ENCODE measurements at places on chromosomes 7 and 10. TPM values are rescaled to one million over a fixed set of nuclear protein-coding genes. Genes with fewer than 3 reads are reported as not detected.

- no peak for ATAC-seq
These were observed 12.2 kb upstream of the PPIF start for GRCh38 chr10:79335094-79335469.

DNA sequence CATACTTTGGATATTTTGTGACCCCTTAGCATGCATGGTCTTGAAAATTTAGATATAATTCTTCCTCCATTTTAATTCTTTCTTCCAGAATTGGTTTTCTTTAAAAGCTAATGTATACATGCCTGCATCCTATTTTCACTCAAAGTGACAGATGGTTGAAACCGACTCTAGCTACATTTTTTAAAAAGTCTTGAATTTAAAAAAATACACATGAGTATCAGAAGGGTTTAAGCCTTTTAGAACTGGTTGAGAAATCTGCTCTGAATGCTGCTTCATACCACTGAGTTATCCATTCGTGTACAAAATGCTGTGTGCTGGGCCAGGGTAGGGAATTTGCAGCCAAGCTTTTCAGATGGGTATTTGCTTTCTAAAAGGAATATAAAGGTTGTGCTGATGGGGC is 16.5 kb downstream of the DYNC1I1 start:
- no peak for ATAC-seq

DNA sequence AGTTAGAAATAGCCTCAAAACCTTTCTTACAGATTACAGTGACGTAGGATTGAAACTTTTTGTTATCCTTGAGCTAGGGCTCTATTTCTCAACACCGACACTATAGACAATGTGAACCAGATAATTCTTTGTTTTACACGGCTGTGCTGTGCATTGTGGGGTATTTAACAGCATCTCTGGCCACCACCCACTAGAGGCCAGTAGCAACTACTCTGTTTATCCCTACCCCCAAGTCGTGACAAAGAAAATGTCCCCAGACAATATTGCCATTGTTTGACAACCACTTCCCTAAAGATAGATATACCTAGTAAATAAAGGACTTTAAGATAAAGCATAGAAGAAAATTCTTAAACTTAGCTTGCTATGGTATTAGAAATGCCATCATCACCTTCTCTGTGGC is 359.6 kb downstream of the ARL4A start:
- no peak for ATAC-seq

DNA sequence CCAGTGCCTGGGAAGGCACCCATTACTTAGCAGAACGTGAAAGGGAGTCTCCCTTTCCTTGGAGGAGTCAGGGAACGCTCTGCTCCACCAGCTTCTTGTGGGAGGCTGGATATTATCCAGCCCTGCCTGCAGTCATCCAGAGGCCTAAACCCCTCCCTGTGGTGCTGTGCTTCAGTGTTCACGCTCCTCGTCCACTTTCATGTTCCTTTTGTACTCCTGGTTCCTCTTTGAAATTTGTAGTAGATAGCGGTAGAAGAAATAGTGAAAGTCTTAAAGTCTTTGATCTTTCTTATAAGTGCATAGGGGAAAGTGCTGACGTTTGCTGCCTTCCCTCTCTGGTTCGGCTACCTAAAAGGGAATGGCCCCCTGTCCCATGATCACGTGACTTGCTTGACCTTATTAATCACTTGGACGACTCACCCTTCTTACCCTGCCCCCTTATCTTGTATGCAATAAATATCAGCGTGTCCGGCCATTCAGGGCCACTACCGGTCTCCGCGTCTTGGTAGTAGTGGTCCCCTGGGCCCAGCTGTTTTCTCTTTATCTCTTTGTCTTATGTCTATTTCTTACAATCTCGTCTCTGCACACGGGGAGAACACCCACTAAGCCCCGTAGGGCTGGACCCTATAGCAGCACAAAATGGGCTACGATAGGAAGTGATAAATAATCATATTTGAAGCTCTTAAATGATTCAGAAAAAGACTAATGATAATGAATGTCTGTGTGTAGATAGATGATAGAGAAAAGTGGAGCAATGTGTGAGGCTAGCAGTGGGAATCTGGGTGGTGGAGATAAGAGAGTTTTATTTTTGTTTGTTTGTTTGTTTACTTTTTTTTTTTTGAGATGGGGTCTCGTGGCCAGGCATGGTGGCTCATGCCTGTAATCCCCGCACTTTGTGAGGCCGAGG is 5.8 kb upstream of the ESYT2 start:
- ATAC-seq: no peak

- ATAC-seq: no peak
These were observed 69.2 kb downstream of the SDK1 start for GRCh38 chr7:3370068-3370830.

DNA sequence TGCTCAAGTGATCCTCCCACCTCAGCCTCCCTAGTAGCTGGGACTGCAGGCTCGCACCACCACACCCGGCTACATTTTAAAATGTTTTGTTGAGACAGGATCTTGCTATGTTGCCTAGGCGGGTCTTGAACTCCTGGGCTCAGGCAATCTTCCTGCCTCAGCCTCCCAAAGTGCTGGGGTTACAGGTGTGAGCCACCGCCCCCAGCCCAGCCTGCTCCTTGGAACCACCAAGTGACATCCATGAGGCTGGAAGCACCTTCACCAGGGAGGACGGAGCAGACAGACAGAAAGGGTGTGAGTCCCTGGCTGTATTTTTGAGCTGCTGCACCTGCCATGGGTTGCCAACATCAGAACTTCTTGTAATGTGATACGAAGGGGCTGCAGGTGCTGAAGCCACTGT is 62.3 kb upstream of the UBE3C start:
- no peak for ATAC-seq

DNA sequence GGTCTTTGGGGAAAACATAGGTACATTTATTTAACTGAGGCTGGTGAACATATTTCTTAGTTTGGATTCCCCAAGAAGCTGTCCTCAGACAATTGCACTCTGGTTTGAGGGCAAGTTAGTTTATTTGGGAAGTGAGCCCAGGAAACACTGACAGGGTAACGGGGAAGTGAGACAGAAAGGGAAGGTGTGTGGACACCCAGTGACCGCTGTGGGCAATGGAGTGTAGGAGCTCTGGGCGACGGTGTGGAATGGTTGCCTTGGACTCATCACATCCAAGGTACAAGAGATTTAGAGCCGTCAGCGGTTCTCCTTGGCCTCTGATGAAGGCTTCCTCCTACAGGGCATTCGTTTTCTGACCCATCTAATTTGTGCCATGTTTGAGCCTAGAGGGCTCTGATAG is 7.1 kb downstream of the MRC1 start:
- ATAC-seq: no peak

DNA sequence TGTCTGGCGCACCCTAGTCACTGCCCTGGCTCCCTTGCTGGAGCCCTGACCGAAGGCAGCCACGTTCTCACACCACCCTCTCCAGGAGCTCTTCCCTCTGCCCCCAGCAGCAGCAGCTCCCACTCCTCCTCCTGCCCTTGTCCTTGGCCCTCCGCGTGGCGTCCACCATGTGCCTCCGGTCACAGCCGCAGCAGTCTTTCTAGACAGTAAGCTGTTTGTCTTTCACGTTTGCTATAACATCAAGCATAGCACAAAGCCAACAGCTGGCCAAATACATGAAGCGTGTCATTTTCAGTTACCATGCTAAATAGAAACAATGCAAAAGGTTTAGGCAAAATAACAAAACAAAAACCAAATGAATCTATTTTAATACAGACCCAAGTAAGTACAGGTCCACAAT is 3.3 kb downstream of the PITRM1 start:
- no peak for ATAC-seq

DNA sequence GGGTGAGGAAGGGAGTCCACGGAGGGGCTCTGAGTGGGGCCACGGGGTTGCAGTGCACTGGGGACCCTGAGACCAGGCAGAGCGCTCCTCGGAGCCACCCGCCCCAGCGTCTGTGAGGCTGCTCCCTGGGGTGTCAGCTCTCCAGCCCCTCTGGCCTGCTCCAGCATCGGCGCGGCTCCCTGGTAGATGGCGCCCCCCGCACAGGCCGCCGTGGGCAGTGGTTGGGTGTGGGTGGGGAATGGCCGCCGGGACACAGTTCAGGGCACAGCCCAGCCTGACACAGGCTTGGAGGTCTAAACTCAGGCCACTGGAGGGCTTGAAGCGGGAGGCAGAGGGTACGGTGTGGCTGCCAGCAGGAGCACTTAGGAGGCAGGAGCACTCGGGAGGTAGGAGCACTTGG is 222.6 kb upstream of the PPP2R2D start:
- no peak for ATAC-seq

- no peak for ATAC-seq
These were observed 101.6 kb downstream of the OTUD1 start for GRCh38 chr10:23540401-23541030.

GRCh38 chr10:34187201-34187600 is 627.9 kb downstream of the PARD3 start:
- ATAC-seq: no peak

DNA sequence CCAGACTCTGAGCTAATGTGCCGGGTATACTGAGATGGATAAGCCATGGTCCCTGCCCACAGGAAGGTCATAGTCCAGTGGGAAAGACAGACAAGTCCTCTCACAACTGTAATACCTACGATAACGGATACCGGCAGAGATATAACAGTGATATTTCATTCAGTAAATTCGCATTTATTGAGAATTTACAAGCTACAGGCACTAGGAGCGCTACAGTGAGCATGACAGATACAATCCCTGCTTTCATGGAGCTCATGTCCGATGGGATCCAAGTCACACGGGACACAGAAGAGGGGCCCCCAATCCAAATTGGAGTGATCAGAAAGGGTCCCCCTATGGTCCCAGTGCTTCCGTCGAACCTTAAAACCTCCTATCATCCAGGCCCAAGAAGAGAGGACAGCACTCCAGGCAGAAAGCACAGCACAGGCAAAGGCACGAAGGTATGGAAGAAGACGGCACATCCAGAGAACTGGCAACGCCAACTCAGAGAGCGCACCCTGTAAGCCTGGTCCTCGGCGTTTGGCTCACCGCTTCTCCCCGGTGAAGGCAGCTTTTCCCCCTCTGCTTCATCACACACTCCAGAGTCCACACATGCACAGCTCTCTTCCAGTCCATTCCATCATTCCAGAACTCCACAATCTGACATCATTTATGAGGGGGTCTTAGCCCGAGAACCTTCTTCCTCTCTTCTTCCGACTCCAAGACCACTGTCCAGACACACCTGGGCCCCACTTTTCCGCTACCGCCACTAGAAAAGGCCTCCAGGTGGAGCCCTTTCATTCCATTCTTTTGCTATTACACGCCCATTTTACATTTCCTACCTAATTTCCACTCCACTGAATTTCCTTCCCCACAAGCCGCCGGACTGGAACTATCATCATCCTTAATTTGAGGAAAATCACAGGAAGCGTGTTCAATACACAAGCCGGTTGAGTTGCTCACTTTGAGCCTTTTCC is 47.8 kb upstream of the NKX2-3 start:
- ATAC-seq: no peak

DNA sequence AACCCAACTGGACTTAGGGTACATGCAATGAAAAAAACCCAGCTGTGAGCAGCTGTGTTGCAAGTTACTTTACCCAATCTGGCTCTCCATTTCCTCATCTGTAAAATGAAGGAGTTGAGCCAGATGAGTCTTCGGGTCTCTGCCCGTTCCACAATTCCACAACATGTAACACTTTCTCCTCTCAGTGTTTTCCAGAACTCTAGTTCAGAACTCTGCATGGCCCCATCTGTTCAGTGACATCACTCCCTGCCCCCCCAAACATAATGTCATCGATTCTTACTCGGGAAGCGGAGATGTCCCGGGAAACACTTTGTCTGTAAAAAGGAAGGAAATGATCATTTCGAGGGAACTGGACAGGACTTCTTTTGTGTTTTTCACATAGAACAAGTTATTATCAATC is 2.5 kb downstream of the SH3PXD2A start:
- no peak for ATAC-seq

GRCh38 chr7:108181073-108181985 is 51.2 kb upstream of the LAMB4 start:
- ATAC-seq: peak; percentile 52

DNA sequence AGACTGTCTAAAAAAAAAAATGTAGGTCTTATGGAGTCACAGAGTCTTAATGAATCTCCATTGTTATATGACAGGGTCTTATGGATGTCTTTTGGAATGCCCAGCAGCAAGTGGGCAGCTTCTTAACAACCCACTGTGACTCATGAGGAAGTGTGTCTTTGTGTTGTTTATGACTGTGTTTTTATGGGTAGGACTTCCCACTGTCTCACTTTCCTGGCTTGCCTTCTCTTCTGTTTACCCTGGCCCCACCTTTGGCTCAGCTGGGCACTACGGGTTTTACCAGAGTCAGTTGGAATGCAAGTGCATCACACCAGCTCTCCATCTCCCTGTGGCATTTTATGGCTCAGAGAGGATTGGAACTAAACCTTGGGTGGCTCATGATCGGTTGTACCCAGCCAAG is 580.5 kb downstream of the AUTS2 start:
- ATAC-seq: peak; percentile 42

DNA sequence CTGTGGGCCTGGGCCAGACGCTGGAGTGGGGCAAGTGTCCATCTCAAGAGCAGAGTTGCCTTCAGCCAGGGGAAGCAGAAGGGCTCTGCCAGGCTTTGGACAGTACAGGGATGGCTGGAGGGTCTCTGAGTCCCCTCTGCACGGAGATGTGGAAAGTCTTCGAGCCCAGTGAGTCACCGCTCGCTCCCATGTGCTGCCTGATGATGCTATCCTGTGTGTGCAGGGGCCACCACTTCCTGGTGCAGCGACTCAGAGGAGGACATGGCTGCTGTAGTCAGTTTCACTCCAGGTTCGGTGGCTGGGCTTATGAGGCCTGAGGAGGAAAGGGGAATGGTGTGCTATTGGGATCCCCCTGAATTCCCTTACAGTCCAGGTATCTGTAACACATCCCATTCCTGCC is 6.0 kb downstream of the ADCYAP1R1 start:
- ATAC-seq: peak; percentile 44

DNA sequence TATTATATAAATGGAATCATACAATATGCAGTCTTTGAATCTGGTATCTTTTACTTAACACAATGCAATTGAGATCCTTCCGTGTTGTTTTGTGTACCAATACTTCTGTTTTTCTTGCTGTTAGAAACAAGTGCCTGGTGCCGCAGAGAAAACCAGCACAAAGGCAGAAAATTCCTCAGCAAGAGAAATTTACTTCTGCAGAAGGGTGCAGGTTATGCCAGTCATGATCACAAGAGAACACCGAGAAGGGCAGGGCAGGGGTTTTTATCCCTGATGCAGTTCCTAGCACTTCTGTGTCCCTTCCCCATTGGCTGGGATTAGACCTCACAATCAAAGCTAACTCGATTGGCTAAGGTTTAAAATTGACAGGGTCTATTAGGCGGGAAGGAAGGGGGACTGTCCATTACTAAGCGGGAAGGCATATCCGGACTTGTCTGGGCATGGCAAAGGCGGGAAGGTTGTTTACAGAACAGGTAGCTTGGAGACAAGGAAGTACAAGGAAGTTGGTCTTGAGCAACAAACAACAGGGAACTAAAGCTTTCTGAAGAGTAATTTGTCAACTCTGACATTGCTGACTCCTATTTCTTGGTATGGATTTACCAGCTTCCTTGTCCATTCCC is 2.4 kb upstream of the ZNF33B start:
- ATAC-seq: no peak

CUBN gene
- total RNA-seq: 0.41 TPM

TMEM72 gene
- not detected for total RNA-seq

CRHR2 gene
- not detected for total RNA-seq

FAM170B gene
- total RNA-seq: not detected

TMEM270 gene
- total RNA-seq: not detected
